ENCODE measurements at places on chromosomes 4 and X. TPM values are rescaled to one million over a fixed set of nuclear protein-coding genes. Genes with fewer than 3 reads are reported as not detected.

Gene GAGE12F
- total RNA-seq: not detected

Gene SMIM10
- 8.1 TPM for total RNA-seq

Gene ARSJ
- total RNA-seq: 1.0 TPM

Gene CT83
- total RNA-seq: not detected

Gene GPR50
- not detected for total RNA-seq

- peak; percentile 55 for DNase-seq
Measured at GRCh38 chr4:8703857-8704495, 111.4 kb downstream of the CPZ start.

GRCh38 chr4:61532336-61533000 lies 332.3 kb downstream of the ADGRL3 start:
- DNase-seq: no peak

DNA sequence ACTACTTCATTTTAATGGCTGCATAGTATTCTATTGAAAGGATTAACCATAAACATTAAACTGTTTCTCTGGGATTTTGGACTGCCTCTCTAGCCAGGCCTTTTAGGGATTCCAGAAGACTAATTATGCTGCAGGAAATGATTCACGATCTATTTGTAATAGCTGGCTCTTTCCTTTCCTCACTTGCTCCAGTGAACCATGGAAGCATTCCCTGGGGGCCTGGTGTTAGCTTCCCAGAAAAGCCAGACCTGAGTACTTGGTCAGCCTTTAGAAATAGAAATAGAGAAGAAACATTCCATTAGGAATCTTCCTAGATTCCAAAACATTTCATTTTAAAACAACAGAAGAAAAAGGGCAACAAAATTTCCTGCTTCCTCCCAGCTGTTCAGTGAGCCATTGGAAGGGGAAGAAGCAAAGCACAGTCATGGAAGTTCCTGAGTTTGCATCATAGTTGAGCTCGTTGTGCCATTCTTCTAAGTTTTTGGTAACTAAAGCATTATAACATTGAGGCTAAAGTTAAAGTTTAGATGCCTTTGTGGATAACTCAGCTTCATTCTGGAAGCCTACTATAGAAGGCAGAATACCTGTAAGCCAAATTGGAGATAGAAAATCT lies 83.5 kb downstream of the NPNT start:
- no peak for DNase-seq

DNA sequence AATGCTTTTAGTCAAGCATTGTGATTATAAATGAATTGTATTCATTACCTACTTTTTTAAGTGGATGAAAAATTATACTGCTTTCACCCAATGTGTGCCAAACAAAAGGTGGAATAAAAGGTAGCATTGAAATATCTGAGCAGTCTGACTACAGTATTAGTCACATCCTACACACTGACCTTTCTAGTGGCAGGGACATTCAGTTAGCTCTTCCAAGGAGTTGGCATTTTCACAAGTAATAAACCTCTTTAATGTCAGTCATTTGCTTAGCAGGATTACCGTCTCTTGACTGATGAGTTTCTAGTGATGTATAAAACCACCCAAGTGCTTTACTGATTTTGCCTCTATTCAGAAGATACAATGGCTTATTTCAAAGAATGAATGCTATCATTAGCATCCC lies 687.9 kb downstream of the ARAP2 start:
- DNase-seq: no peak

DNA sequence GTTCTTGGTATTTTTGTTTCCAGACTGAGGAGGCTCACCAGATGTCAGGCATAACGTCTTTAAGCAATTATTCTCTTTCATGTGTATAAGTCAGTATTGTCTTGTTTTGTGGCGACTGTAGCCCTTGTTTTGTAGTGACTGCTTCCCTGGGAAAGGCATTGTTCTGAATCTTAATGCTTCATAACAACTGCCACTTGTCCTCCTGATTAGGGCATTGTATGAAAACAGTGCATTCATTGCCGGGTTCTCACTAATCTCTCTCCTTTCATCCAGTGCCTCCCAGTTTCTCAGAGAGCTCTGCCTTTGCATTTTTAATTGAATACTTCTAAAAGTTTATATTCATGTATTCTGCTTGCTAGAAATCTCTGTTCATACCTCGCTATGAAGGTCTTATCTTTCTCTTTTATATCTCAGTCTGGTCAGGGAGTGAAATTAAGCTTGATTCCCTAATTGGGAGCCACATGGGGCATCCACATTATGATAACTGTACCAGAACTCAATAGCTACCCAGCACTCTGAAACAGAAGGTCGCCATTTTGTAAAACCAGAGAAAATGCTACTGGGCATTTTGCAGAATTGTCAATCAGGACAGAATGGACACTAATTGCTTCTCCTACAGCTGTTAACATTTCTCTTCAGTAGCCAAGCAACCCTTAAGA lies 149.8 kb downstream of the GBA3 start:
- DNase-seq: no peak

GRCh38 chrX:16466640-16467432 lies 183.1 kb upstream of the S100G start:
- DNase-seq: no peak

DNA sequence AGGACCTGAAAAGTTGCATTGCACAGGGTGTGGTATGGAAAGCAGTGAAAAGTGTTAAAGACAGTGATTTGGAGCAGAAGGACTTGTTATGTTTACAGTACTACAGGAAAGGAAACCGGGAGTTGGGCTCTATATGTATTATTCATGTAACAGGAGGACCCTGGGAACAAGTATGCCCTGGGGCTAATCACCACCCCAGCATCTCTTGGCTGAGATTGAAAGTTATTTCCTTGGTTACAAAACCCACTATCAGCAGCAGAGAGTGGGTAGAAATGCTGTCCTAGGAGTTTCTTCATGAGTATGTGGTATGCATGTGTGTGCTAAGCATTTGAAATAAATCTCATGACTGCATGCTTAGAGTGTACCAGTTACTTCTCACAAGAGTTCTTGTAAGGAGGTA lies 46.9 kb downstream of the STK32B start:
- no peak for DNase-seq

GRCh38 chrX:7283741-7284140 lies 135.8 kb upstream of the PUDP start:
- DNase-seq: no peak

DNA sequence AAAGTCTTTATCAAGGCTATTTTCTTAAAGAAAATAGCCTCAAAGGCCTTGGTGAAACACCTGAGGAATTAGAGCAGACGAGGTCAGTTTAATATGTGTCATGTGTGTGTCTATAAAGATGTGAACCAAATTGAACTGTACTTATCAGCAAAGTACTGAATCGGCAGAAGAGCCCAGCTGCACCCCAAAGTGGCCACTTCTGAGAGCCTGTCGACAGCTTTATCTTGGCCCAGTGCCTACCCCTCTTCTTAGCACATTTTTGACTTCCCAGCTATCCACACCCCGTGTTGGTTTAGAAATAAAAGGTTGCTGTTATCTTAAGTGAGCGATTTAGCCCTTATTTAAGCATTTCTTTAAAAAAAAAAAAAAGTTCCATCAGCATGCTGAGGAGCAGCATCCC lies 329.7 kb downstream of the FBXW7 start:
- no peak for DNase-seq

DNA sequence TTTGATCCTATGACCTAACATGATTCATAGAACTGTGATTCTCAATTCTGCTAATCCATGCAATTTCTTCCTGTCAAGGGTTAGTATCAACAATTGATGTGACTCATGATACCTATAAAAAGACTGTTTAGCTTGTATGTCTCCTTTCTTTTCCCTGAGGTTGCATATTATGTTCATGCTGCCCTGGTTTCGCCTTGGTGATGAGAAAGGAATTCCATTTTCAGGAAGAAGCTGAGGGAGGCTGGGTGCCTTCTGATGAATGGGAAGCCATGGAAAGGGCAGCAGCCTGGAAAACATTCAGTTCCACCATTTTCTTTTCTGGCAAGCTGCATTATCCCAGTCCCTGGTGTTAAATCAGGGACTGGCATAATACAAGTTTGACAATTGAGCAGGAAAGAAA lies 976.5 kb downstream of the RPA4 start:
- no peak for DNase-seq

- no peak for DNase-seq
Measured at GRCh38 chrX:55014897-55015299, 14.7 kb downstream of the APEX2 start.
